ENCODE measurements at places on chromosomes 3 and 15.

DNA sequence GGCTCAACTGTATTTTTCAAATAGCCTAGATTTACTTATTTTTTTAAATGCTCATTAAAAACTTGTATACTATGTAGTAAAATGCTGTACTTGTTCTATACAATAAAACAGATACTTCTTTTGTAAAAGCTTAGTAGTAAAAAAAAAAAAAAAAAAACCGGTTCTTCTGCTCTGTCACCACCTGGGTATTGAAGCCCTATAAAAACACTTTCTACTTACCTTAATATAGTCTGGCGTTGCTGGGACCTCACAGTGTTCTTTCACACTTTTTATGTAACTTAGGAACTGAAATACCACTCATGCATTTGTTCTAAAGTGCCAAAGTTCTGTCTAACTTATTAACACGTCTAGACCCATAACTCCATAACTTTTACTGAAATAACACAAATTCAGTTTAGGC lies 61.4 kb downstream of the TASOR start:
- no peak for DNase-seq

DNA sequence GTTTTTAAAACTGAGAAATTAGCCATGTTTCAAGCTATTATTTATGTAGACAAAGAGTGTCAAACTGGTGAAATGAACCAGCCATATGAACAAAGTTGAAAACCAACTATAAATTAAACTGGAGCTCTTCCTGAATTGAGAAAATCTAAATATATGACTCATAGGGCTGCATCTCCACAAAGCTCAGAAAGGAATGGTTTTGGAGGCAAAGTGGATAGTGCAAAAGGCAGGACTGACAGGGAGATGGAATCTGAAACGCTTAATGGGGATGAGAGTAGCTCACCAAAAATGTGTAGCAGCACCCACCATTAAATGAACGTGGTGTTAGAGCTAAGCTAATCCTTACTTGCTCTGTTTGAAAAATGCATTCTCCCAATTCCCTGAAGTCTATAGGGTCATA lies 1066.0 kb downstream of the AGBL1 start:
- DNase-seq, result no peak

DNA sequence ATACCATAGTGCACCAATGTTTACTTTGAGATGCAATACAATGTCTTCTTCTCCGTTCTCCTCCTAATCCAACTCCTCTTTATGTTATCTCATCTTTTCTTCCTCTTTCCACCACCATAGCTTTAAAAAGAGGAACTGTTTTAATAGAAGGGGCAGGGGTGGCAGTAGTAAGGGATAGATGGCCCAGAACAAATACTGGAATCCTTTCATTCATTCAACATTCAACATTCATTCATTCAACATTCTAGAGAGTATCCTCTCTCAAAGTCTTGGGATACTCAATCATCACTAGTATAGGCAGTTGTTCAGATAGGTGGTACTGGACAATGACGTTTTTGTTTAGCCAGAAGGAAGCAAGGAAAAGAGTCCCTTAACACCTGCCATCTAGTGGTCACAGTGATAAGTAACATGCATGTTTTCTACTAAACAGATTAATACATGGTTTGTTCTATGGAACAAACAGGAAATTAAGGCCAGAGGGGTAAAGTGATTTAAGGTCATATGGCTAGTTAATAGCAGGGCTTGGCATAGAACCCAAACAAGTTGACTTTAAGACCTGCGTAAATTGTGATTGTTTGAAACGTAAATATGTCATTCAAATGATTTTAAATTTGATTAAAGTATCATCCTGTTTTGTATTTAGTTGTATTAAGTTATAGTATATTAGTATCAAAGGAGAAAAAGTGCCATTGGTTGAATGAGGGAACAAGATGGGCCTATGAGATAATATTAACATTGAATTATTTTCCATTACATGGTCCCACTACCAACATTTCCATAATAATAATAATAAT lies 26.9 kb upstream of the EHHADH start:
- DNase-seq, result peak; percentile 24

- DNase-seq, result no peak
Measured at GRCh38 chr3:172577987-172578570, 54.8 kb upstream of the TNFSF10 start.

DNA sequence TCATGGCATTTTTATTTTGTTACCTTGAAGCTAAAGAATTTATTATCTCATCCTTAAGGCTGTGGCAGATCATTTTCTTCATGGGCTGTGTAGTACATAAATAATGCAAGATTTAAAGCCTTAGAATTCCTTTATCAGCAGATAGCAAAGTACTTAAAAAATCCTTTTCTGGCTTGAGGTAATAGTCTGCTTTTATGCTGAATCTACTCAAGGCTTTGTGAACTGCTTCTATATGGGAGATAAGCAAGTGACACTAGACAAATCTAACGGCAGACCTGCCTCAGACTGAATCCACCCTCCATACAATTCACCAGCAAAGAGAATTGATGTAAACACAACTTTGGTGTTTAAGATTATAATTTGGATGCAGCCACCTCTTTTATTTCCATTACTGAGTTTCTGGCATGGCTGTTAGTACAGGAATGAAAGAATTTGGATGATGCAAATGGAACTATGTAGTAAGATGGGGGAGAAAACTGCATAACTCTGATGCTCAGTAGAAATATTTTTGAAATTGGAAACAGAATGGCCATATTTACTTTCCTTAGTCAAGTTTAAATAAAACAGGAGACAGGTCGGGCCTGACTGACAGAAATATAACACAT lies 1121.5 kb downstream of the NAALADL2 start:
- no peak for DNase-seq

All from NCI-H2029 treated with DMSO at 0.1 percent for 48 hours (cell line).